Activated CD4-positive, alpha-beta T cell treated with anti-CD3 and anti-CD28 coated beads, Interleukin-10, Interleukin-2, amounts not matched to agents 100 ng/mL and 50 ng/mL, durations not matched to agents 16 hours and 8 hours (primary cell): ENCODE measurements at places on chromosomes 1 and 21.

- DNase-seq, result no peak
These were observed 207.6 kb downstream of the S1PR1 start for GRCh38 chr1:101444381-101444780.

GRCh38 chr1:204878621-204879234 lies 8.1 kb downstream of the NFASC start:
- no peak for DNase-seq

DNA sequence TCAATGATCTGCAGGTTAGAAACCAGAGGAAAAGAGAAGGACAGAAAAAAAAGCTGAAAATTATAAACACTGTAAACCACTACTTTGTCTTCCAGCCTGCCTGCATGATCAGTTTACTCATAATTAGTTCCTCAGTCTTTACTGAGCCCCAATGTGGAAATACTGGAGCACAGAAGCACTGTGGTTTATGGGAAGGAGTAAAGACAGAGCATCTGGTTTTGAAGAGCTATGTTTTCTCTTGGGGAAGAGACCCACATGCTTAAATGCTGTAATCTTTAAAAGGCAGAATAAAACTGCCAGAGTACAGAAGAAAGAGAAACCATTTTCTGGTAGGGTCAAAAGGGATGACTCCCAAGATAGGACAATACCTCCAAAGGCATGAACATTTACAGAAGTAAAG lies 159.0 kb upstream of the ZNHIT6 start:
- no peak for DNase-seq

- no peak for DNase-seq
These were observed 5.9 kb downstream of the ADARB1 start for GRCh38 chr21:45080232-45080631.

GRCh38 chr1:204495078-204495753 lies 611 bp upstream of the PIK3C2B start:
- DNase-seq, result no peak
